Endodermal cell (in vitro differentiated cells): ENCODE measurements at places on chromosomes 7 and 10. TPM values are rescaled to one million over a fixed set of nuclear protein-coding genes. Genes with fewer than 3 reads are reported as not detected.

DNA sequence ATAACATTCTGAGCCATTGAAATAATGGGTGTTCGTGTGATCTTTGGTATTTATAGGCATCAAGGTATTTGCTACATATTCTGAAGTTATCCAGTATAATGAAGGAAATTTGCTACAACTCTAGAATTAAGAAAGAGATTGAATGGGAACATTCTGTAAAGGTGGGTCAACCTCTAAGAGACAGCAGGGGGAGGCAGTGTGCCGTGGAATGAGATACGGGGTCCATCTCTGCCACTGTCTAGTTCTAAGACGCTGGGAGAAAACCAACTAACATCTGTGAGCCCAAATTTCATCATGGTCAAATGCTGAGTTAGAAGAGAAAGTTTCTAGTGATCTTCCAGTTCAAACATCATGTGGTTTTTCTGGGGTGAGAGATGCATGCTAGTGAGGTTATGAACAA lies 368.9 kb downstream of the SORCS1 start:
- DNase-seq, result peak; percentile 76

Gene C10orf62
- not detected in 2 replicates for total RNA-seq

Gene CRPPA
- total RNA-seq, result 4.2 and 5.4 TPM in 2 replicates

Gene HABP2
- total RNA-seq, result 0.19 to 0.97 TPM (median 0.71 TPM) in 3 replicates

DNA sequence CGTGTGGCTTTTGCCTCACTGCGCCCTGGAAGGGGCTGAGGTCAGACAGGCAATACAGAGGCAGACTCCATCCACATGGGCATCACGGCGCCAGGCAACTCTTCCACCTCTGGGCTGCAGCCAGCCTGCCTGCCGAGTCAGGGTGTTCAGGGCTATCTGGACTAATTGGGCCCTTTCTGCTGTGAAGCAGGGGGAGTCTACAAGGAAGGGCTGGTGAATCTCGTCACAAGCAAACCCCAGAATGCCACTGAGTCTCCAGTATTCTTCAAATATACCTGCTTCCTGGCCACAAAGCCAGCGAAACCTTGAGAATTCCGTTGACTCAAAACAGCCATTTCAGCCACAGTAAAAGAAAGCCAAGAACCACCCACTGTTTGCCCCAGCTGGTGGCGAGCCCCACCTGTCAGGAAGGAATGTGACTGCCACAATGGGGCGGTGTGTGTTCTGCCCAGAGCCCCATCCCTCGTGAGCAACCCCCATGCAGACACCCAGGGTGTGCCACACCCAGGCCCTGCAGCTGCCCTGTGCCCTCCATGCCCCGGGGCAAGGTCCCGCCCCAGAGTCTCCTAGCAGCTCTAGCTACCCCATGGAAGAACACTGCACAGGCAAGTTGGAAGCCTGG lies 117.3 kb downstream of the FAM53B start:
- no peak for DNase-seq

GRCh38 chr7:151233804-151234203 lies 1.5 kb downstream of the CHPF2 start:
- no peak for DNase-seq

GRCh38 chr7:31051598-31052486 lies at the start of gene ADCYAP1R1:
TSS of gene ADCYAP1R1 (plus strand) at chr7:31052308. CDS start at chr7:31063265, 10,957 bp downstream.
- peak; percentile 90 for DNase-seq

- no peak for DNase-seq
Observed at GRCh38 chr10:78250313-78251015, 216.8 kb downstream of the RPS24 start.

Gene AKR1C4
- total RNA-seq, result not detected in 3 replicates

DNA sequence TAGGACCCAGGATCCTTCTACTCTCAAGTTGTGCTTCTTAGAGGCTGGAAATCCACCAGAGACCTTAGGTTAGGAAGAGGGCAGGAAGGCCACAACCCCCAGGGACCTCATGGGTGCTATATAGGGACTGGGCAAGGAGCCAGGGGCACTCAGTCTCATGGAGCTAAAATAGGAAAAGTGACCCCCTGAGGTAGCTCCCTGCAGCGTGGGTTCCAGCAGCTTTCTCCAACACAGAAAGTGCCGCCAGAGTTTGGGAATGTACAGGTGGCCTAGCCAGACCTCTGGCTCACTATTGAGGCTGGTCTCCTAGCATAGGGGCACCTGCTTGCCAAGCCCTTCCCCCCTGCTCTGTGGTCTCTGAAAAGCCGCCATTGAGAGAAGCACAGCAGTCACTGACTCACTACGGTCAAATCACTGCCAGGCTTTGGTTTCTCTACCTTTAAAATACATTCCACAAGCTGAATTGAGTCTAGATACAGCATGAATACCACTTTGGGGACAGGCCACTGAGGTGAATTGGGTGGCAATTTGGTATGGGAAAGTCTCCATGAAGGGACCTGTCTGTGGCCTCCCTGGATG lies 333.2 kb upstream of the PODXL start:
- peak; percentile 25 for DNase-seq

Gene UBN2
- 45.3 to 64.1 TPM (median 51.4 TPM) in 3 replicates for total RNA-seq
